Breast epithelium (tissue), 4 donors: ENCODE measurements at places on chromosomes 5 and 9.

- H3K27ac ChIP-seq: no peak overlapping the region
- H3K4me3 ChIP-seq: no peak overlapping the region
- H3K27me3 ChIP-seq: no peaks in the 10 kb centered on the region
- DNase-seq: no peak
Observed at GRCh38 chr5:135069895-135070657, 36.0 kb upstream of the PITX1 start.

DNA sequence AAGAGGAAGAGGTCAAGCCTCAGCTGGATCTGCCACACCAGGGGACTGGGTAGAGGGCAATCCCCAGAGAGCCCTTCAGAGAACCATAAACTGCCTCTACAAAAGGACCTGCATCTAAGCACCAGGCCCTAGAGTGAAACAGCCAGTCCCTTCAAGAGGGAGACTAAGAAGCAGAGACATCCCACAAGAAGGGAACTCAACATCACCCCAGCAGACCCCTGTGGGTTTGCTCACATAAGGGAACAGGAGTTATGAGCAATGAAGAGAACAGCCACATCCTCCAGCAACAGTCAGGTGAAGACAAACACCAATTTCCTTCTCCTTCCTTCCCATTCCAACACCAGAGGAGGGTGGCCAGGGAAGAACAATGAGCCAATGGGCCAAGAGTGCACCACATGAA lies 48.9 kb downstream of the TNFSF15 start:
- no peak for DNase-seq
- no peaks in the 10 kb centered on the region for H3K4me1 ChIP-seq
- H3K27me3 ChIP-seq: no peaks in the 10 kb centered on the region
- no peaks in the 10 kb centered on the region for H3K36me3 ChIP-seq
- no peak overlapping the region for H3K27ac ChIP-seq

DNA sequence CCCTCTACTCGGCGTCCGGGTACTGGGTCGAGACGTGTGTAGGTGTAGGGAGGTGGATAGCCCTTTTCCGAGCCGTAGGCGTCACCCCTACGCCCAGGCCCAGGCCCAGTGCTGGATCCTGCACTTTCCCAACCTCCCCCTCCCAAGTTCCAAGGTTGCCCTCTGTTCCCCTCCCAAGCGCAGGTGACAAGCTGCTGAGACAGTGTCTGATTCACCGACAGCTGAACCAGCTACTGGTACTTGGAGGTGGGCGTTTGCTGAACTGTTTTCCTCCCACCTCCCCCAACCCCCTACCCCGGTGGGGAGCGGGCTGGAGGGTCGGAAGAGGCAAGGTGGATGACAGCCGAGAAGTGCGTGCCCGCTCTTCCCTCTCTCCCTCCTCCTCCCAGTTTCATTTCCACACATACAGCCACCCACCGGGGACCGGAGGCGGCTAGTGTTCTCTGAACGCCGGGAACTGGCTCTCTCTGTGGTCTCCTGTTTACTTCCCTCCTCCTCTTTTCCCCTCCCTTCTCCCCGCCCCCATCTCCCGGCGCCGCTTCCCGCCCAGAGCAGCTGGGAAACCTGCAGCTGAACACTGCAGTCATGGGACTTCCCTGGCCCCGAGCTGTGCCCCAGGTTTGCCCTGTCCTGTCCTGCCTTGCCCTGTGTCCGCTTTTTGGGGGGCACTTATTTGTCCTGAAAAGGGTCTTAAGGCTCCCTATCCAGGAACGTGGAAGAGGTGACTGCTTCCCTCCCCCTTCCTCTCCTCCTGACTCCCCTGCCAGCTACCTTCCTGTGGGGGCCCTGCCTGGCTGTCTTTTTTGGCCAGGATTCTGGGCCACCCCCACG lies 6.2 kb upstream of the KLF9 start:
- peak overlapping the region; percentile 39 for H3K4me3 ChIP-seq
- no peaks in the 10 kb centered on the region for H3K36me3 ChIP-seq
- no peaks in the 10 kb centered on the region for H3K27me3 ChIP-seq
- peak overlapping the region; percentile 100 for H3K27ac ChIP-seq

- H3K4me1 ChIP-seq: no peaks in the 10 kb centered on the region
- no peaks in the 10 kb centered on the region for H3K36me3 ChIP-seq
- no peak overlapping the region for H3K27ac ChIP-seq
- H3K27me3 ChIP-seq: no peaks in the 10 kb centered on the region
- H3K4me3 ChIP-seq: no peak overlapping the region
Observed at GRCh38 chr5:173583346-173583745, 33.1 kb downstream of the BOD1 start.

GRCh38 chr5:125722550-125722949 lies 700.7 kb upstream of the GRAMD2B start:
- H3K4me3 ChIP-seq: no peak overlapping the region
- no peak overlapping the region for H3K27ac ChIP-seq
- no peaks in the 10 kb centered on the region for H3K27me3 ChIP-seq
- DNase-seq: no peak

- H3K4me3 ChIP-seq: no peak overlapping the region
- no peak overlapping the region for H3K27ac ChIP-seq
- DNase-seq: no peak
- H3K27me3 ChIP-seq: no peaks in the 10 kb centered on the region
- H3K36me3 ChIP-seq: no peaks in the 10 kb centered on the region
Observed at GRCh38 chr5:73921741-73922140, 295.7 kb downstream of the ARHGEF28 start.

DNA sequence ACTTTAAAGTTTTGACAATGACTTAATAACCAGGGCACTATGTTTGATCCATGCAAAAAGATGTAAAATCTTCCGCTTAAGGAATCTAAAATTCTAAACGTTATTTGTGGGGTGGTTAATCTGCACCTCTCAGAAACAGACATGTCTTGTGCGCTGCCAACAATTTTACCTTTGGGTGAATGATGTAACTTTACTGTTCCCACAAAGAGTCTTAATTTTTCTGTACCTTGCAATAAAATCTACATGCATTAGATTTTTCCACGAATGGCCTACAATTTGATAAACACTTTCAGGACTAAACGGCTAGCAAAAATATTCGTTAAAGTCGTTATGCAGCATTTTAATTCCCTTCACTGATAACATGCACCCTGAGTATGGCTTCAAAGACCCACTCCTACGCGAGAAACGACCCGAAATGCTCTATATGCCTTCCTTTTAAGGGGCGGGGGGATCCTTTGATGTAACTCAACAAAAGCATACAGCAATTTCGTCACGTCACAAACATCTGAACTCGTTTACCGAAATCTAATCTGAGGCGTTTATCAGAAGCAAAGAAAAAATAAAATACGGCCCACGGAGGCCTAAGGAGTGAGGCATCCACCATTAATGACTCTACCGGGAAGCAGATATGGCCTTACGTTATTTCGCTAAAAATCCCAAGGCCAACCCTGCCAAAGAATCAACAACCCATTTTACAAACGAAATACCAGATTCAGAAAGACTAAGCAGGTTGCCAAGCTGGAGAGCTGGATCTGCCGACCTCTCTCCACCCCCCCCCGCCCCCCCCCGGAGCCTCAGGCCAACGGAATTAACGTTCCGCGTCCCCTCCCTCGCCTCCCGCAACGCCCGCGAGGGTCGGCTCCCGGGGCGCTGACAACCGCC lies 621 bp downstream of the AK6 start:
- H3K4me1 ChIP-seq: peaks cover 9% of the 10 kb centered on the region
- H3K27ac ChIP-seq: peak overlapping the region; percentile 98
- H3K36me3 ChIP-seq: no peaks in the 10 kb centered on the region
- H3K27me3 ChIP-seq: no peaks in the 10 kb centered on the region
- peak overlapping the region; percentile 82 for H3K4me3 ChIP-seq
- no peak for DNase-seq

DNA sequence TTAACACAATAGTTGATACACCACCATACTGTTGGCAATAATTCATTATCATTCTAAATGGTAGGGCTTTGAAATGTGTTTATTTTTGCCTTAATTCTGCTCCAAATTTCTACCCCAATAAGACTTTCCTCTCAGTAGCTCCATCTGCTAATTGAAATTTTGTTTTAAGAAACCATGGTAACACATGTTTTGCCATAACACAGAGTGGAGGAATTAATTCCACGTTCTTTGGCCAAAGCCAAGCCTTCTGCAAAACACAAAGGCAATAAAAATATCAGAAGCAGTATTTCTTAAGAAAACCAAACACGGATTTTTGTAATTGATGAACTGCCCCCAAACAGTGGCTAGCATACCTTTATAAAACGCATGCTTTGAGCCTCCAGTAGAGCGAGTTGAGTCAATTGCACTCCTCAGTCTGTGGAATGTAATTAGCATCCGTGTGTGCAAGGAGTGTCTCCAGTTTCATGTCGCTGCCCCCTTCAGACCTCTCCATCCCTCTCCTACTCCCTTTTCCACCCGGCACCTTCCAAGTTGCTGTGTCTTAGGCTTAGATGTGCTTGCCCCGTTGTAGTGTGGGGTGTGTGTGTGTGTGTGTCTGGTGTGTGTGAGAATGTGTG lies 58.2 kb upstream of the CKS2 start:
- H3K27me3 ChIP-seq: no peaks in the 10 kb centered on the region
- no peaks in the 10 kb centered on the region for H3K4me1 ChIP-seq
- H3K4me3 ChIP-seq: no peak overlapping the region

DNA sequence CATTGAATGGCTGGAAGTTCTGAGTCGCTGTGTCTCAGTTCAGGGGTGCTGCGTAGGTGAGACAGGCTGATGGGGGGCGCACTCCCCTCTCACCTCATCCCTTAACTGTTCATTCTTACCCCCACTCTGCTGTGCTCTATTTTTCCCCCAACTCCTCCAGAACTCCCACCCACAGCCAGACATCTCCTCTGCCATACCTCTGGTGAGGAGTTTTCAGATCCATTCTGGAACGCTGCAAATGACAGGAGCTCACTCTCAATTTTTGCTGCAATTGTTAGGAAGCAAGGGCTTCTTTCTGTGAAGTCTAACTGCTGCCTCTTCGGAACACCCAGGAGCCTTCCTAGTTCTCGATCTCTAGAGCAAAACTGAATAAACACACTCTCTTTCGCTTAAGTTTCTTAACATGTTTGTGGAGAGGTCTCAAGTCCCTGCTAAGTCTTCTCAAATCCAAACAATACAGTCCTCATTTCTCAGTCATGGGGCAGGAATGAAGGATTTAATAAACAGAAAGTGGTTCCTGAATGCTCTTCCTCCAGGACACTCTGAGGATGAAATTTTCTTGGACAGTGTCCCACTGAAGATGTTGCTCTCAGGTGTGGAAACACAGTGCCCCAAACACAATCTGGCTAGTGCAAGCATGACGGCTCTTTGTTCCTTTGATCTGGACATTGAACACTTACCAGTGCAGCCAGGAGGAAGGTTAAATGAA lies 387.7 kb downstream of the KDM4C start:
- no peak for DNase-seq
- H3K36me3 ChIP-seq: no peaks in the 10 kb centered on the region
- H3K4me3 ChIP-seq: no peak overlapping the region
- H3K27me3 ChIP-seq: no peaks in the 10 kb centered on the region
- H3K4me1 ChIP-seq: no peaks in the 10 kb centered on the region
- no peak overlapping the region for H3K27ac ChIP-seq

- H3K36me3 ChIP-seq: no peaks in the 10 kb centered on the region
- no peak for DNase-seq
- no peak overlapping the region for H3K4me3 ChIP-seq
- no peak overlapping the region for H3K27ac ChIP-seq
- H3K27me3 ChIP-seq: no peaks in the 10 kb centered on the region
- H3K4me1 ChIP-seq: no peaks in the 10 kb centered on the region
Observed at GRCh38 chr5:38715696-38716095, 130.1 kb upstream of the OSMR start.

DNA sequence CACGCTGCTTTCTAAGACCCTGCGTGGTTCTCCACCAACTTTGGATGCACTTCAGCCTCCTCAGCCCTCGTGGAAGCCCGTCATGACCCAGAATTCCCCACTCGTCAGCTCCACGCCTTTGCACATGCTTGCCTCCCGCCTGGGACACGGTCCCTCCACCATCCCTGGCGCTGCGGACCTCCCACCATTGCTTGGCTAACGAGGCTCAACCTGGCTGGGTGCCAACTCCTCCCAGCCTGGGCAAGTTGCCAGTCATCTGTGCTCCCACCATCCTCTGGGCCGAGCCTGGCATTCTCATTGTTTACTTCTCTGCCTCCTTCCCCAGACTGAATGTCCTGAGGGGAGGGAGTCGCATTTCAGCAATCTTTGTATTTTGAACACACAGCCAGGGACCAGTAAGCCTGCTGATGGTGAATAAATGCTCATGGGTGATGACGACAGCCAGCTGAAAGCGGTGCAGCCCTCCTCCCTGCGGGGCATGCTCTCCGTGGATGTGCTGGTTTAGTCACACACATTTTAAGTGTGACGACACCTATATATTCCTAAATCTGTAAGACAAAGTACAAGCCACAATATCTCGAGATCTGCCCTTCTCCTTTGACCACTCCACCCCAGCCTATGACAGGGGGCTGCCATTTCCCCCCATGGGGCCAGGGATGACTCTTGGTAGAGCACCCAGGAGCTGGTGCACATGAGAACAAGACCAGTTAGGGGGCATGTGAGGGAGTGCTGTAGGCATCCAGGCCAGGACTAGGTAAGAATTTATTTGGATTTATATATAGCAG lies 37.6 kb downstream of the ANKRD33B start:
- H3K4me1 ChIP-seq: peaks cover 10% of the 10 kb centered on the region
- H3K27ac ChIP-seq: peak overlapping the region; percentile 85
- DNase-seq: peak; percentile 92
- no peak overlapping the region for H3K4me3 ChIP-seq
- no peaks in the 10 kb centered on the region for H3K27me3 ChIP-seq

- H3K27me3 ChIP-seq: no peaks in the 10 kb centered on the region
- H3K4me3 ChIP-seq: no peak overlapping the region
- no peak overlapping the region for H3K27ac ChIP-seq
- DNase-seq: no peak
- H3K36me3 ChIP-seq: no peaks in the 10 kb centered on the region
Observed at GRCh38 chr5:143297756-143298155, 105.7 kb downstream of the NR3C1 start.

DNA sequence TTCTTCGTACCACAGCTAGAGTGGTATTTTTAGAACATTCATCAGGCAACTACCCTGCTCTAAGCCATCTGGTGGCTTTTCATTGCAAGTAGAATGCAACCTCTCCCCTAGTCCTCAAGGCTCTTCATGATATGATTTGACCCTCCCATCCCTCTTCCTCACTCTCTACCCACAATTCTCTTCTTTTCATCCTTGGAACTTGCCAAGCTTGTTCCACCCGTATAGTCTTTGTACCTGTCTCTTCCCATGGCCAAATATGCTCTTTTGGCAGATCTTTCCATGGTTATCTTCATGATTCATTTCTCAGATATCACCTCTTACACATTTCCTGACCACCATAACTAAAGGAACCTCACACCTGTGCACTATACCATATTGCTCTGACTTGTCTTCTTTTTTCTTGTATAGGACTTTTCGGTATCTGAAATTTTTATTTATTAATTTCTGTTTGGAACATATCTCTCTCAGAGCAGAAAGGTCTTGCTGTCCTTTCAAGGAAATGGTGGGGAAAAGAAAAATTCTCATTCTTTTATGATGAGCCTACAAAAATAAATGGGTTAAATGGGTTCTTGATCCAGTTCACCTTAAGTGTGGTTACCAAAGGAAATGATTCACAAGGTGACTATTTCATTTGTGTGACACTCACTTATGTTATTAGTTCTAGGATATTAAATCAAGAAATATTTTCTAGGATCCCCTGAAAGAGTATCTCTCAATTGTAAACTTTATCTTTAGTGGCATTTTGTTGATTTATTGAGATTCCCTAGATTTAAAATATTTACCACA lies 3.7 kb upstream of the CD274 start:
- no peaks in the 10 kb centered on the region for H3K4me1 ChIP-seq
- no peaks in the 10 kb centered on the region for H3K27me3 ChIP-seq
- H3K36me3 ChIP-seq: no peaks in the 10 kb centered on the region
